ENCODE measurements at places on chromosomes 7 and 10. TPM values are rescaled to one million over a fixed set of nuclear protein-coding genes. Genes with fewer than 3 reads are reported as not detected.

DNA sequence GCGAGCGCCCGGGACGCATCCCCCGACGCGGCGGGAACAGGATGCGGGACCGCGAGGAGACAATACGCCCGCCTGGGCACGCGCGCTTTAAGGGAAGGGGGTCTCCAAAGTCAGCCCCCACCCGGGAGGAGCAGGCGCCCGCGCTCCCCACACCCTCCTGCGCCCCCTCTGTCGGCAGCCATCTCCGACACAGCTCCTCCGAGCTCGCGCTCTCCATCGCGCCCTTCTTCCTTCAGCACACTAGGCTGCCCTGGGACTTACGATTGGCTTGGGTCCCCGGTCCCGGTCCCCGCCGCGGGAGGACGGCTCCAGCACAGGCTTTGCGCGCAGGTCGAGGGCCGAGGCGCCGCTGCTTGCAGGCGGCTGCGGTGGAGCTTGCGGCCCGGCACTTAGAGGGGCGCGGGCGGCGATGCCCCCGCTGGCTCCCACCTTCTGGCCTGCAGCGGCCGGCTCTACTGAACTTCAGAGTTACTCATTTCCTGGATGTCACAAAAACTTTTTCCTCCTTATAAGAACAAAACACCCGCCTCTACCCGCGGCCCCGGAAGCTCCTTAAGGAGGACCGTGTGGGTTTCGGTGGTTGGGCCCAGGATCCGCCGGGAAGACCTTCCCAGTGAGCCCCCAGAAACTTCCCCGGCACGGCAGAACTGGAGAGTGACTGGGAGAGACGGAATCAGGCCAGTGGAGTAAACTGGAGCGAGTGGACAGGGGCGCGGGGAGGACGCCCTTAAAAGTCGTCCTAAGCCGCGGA lies at the start of gene ITPRIP:
Gene ITPRIP (minus strand): TSS at position 481 of the 751 bp plus-strand sequence. CDS start 22,414 bp downstream, outside the sequence.
- DNase-seq = peak; percentile 93

GRCh38 chr7:78062214-78062613 lies 263.6 kb downstream of the PHTF2 start:
- no peak for DNase-seq

DNA sequence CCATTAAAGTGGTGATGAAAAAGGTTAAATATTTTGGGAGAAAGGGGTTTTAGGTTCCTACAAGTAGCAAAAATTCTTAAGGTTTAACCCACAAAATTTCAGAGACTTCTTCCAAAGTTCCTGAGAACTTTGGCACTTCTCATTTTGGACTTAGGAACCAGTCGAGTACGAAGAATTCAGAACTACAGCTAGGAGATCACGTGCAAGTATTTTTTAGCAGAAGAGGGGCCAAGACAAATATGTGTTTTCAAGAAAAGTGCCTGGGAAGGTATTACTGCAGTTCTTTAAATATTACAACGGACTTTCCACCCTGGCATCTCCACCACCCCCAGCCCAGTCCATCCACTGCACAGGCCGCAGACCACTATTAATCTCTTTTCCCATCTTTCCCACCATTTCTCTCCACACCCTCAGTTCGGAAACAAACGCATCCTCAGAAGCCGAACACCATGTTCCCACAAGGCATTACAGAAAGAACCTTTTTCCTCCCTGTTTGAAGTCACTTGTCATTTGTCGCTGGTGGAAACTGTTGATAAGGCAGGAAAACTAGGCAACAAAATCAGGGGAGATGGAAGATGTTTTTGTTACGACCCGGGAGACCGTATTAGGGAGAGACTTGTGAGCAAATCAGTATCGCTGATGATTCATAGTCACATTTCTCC lies 7.1 kb downstream of the INHBA start:
- no peak for DNase-seq

GRCh38 chr10:100987685-100988049 lies 324 bp downstream of the TWNK start:
- DNase-seq = no peak

GRCh38 chr7:147982307-147982706 lies 608.3 kb upstream of the C7orf33 start:
- no peak for DNase-seq

DNA sequence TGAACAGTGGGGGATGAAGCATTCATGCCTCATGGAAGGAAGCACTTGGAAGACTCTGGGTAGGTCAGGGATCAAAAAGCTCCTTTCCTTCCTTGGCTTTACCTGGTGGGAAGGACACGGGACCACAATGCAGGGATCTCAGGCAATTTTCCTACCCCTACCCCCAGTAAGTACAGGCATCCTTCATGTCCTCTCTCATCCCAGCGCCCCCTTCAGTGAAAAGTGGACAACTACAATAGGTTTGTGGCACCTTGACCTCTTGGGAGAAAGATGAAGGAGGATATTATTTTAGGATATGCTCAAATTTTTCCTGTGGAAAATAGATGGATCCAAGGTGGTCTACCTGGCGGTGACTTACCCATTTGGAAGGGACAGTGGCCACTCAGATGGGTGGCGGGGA lies 16.5 kb downstream of the AFAP1L2 start:
- DNase-seq = no peak

GRCh38 chr7:29457141-29457561 lies 106.5 kb upstream of the PRR15 start:
- DNase-seq = no peak

GRCh38 chr7:130961128-130961601 lies 227.2 kb upstream of the KLF14 start:
- peak; percentile 74 for DNase-seq

GRCh38 chr10:112333452-112333851 lies 40.5 kb upstream of the ACSL5 start:
- DNase-seq = no peak

DNA sequence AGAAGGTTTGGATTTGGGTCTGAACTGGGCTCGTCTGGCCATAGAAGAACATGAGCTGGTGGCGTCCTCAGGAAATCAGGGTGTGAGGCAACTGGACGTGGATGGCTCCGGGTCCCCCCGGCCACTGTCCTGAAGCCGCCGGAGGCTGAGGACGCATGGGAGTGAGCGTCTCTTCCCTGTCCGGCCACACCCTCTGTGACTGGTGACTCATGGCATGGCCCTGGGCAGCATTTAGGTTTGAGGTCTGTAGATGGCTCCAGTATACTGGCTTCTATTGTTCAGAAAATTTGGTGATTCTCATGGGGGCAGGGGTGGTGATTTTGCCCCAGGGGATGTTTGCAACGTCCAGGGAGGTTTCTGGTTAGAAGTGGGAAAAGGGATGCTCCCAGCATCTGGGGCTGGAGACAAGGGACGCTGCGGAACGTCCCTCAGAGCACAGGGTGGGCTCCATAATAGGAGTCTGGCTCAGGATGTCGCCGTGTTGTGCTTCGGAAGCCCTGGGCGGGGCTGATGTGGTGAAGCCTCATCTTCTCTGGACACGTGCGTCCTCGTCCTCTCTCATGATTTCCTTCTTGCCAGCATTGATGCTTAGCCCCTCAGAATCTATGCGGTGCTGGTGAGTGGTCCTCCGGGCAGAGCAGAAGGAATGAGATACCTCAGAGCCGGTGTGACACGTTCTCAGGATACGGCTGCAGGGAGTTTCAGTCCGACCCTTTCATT lies 49.9 kb downstream of the PITRM1 start:
- DNase-seq = no peak

- DNase-seq = no peak
These were observed 7.0 kb upstream of the PDCD4 start for GRCh38 chr10:110864662-110865140.

- no peak for DNase-seq
These were observed 43.1 kb upstream of the HSPB1 start for GRCh38 chr7:76259124-76260093.

Gene GRM3
- 0.37 TPM for total RNA-seq

Gene FLNC
- total RNA-seq = 0.21 TPM

Gene TRIM73
- total RNA-seq = 7.7 TPM

Gene IFIT5
- total RNA-seq = 19.0 TPM

Gene FGFR2
- total RNA-seq = 0.34 TPM

Gene C7orf33
- not detected for total RNA-seq

Gene FOXI2
- 0.20 TPM for total RNA-seq

All from spleen (tissue), 13 donors.